ENCODE measurements at places on chromosomes 12 and 14. TPM values are rescaled to one million over a fixed set of nuclear protein-coding genes. Genes with fewer than 3 reads are reported as not detected.
A peak's percentile ranks its signal among the peaks of the same experiment; 100 is the strongest.

DNA sequence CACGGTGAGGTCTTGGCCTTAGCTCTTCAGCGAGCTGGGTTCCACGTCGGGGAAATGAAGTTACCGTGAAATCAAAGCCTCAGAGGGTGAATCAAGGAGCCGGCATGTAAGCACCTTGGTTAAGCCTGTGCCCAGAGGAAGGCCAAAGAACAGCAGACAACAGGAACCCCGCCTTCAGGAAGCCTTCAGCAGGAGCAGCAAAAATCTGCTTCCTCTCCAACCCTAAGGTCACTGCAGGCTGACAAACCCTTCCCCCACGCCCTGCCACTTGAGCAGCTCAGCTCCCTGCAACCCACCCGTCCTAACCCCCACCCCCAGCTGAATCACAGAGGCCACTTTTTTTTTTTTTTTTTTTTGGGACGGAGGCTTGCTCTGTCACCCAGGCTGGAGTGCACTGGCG is 72.9 kb upstream of the LTA4H start:
- H3K27me3 ChIP-seq, result no peaks in the 10 kb centered on the region
- peaks cover 27% of the 10 kb centered on the region for H3K4me1 ChIP-seq
- H3K27ac ChIP-seq, result peak overlapping the region; percentile 89
- H3K4me3 ChIP-seq, result peak overlapping the region; percentile 62

DNA sequence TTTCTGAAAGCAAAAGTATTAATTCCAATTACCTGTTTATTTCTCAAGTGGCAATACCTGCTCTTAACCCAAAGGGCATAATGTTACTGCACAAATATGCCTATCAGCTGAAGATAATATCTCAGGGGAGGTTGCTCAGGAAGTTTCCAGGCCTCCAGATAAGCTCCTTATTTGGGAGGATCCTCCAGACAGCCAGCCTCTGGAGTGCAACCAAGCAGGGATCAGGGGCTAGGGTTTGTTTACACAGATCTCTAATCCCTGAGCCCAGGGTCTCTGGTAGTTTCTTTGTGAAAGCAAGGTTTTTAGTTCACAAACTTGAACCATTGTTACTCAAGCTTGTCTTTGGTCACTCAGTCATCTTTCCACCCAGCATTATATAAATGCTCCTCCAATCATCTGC is 124.4 kb downstream of the SLC38A4 start:
- no peaks in the 10 kb centered on the region for H3K4me1 ChIP-seq
- no peaks in the 10 kb centered on the region for H3K36me3 ChIP-seq
- peaks cover 3% of the 10 kb centered on the region for H3K27me3 ChIP-seq
- no peak overlapping the region for H3K4me3 ChIP-seq

- no peak overlapping the region for H3K27ac ChIP-seq
- DNase-seq, result no peak
- peaks cover 9% of the 10 kb centered on the region for H3K4me1 ChIP-seq
- H3K4me3 ChIP-seq, result peak overlapping the region; percentile 26
Measured at GRCh38 chr12:116164250-116165035, 113.0 kb downstream of the MED13L start.

- peak; percentile 26 for DNase-seq
- peaks cover 81% of the 10 kb centered on the region for H3K4me1 ChIP-seq
- H3K27me3 ChIP-seq, result no peaks in the 10 kb centered on the region
- H3K4me3 ChIP-seq, result peak overlapping the region; percentile 94
Measured at GRCh38 chr12:26938701-26939062, 412 bp downstream of the FGFR1OP2 start.

DNA sequence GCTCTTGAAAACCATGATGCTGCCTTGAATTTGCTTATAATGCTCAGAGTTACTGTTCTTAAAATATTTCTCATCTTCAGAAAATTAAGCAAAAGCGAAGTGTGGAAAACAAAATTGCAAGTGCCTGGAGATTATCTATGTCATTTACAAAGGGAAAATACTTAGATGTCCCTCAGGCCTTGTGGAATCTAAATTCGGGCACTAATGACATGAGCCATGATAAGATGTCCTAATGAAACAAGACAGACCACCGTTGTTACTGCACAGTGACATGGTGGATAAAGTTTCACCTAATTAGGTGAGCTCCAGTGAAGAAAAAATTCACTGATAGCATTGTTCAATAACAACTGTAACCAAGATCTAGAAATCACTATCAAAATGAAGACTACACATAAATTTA is 30.4 kb downstream of the PPP1R13B start:
- H3K36me3 ChIP-seq, result no peaks in the 10 kb centered on the region
- peaks cover 44% of the 10 kb centered on the region for H3K4me1 ChIP-seq
- H3K4me3 ChIP-seq, result no peak overlapping the region
- H3K27me3 ChIP-seq, result no peaks in the 10 kb centered on the region

DNA sequence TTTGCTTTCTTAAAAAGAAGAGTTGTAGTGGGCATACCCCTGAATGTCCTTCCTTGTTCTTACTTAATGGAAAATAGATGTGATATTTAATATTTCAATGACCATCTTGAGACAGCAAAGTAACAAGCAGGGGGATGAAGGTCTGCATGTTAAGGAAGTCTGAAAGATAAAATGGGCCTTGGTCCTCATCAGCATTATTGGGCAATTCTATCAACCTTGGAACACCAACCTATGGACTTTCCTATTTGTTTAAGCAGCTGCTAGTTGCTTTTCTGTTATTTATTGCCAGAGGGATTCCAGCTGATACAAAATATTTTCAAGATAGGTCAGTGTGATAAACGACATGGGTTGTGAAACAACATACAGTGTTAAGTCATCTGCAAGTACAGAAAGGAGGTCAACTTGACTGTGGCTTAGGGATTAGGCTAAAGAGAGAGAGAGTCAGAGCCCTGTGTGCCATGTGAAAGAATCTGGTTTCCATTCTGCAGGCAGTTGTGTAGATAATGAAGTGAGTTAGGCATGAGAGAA is 16.4 kb upstream of the A2M start:
- no peak overlapping the region for H3K4me3 ChIP-seq
- DNase-seq, result no peak
- H3K27me3 ChIP-seq, result no peaks in the 10 kb centered on the region
- H3K4me1 ChIP-seq, result no peaks in the 10 kb centered on the region

DNA sequence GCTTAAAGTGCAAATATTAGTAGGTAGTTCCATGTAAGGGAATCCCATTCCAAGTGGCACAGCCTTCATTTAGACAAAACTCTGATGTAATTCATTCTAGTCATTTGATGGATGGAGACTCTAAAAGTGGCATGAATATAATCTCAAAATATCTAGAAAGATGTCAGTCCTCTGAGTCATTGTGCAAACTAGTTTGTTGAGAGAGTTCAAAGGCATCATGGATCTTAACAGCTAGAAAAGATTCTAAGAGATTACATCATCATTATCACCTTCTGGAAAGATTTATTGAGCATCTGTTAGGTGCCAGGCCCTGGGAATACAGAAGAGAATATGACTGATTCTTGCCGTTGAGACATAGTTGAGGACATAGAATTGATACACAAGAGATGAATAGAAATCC is 30.7 kb downstream of the CRADD start:
- H3K27ac ChIP-seq, result no peak overlapping the region
- H3K4me3 ChIP-seq, result no peak overlapping the region
- no peak for DNase-seq
- peaks cover 3% of the 10 kb centered on the region for H3K4me1 ChIP-seq
- no peaks in the 10 kb centered on the region for H3K27me3 ChIP-seq

GRCh38 chr12:47052274-47052673 is 27.1 kb upstream of the PCED1B start:
- H3K4me3 ChIP-seq, result no peak overlapping the region
- H3K27ac ChIP-seq, result no peak overlapping the region
- no peaks in the 10 kb centered on the region for H3K27me3 ChIP-seq
- no peak for DNase-seq

DNA sequence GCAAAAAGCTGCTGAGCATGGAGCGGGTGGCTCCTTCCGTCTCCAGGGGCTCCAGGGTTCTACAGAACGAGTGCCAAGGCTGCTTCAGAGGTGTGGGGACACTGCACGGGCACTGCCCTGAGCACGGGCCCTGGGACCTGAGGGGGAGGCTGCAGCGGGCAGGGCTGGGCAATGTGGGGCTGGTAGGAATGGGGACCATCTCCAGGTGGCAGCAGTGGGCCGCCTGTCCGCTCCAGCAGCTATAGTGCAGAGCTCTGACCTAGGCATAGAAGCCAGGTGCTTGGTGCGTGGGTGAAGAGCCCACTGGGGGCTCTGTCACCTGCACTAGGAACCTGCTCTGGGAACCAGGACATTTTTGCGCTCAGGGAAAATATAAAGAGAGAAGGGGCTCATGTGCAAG is 22.3 kb downstream of the HDAC7 start:
- H3K27ac ChIP-seq, result peak overlapping the region; percentile 94
- H3K4me3 ChIP-seq, result peak overlapping the region; percentile 44
- no peaks in the 10 kb centered on the region for H3K27me3 ChIP-seq
- peak; percentile 53 for DNase-seq
- H3K36me3 ChIP-seq, result peaks cover 48% of the 10 kb centered on the region

- no peak for DNase-seq
- no peaks in the 10 kb centered on the region for H3K36me3 ChIP-seq
- H3K4me3 ChIP-seq, result no peak overlapping the region
- no peaks in the 10 kb centered on the region for H3K27me3 ChIP-seq
- H3K27ac ChIP-seq, result no peak overlapping the region
Measured at GRCh38 chr14:44701563-44702263, 194.6 kb upstream of the FSCB start.

- H3K36me3 ChIP-seq, result no peaks in the 10 kb centered on the region
- H3K4me1 ChIP-seq, result no peaks in the 10 kb centered on the region
- H3K4me3 ChIP-seq, result no peak overlapping the region
Measured at GRCh38 chr12:130041983-130042812, 120.1 kb upstream of the FZD10 start.

GRCh38 chr12:47616440-47616839 is 89.4 kb downstream of the RPAP3 start:
- no peak for DNase-seq
- H3K36me3 ChIP-seq, result peaks cover 37% of the 10 kb centered on the region
- no peaks in the 10 kb centered on the region for H3K4me1 ChIP-seq
- H3K4me3 ChIP-seq, result no peak overlapping the region

- H3K4me1 ChIP-seq, result no peaks in the 10 kb centered on the region
- no peaks in the 10 kb centered on the region for H3K27me3 ChIP-seq
- H3K36me3 ChIP-seq, result peaks cover 17% of the 10 kb centered on the region
- no peak overlapping the region for H3K4me3 ChIP-seq
Measured at GRCh38 chr12:123656392-123656791, 14.5 kb upstream of the TCTN2 start.

DNA sequence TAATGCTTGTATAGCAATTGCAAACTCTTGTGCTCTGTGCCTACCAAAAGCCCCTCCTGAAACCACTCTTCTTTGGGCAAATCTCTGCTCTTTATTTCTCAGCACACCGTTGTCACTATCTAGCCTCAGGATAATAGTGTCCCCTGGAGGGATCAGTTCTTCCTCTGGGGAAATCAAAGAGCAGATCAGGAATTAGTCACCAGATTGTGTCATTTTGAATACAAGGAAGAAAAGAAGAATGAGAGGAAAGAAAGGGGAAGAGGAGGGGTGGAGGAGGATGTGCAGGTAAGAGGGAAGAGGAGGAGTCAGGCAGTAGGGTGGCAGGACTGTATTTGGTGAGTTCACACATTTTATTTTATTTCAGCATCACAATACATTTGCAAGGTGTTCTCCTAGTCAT is 256.4 kb downstream of the GRIN2B start:
- H3K27ac ChIP-seq, result no peak overlapping the region
- H3K27me3 ChIP-seq, result peaks cover 14% of the 10 kb centered on the region
- no peaks in the 10 kb centered on the region for H3K36me3 ChIP-seq

The SAMD15 gene
- not detected for total RNA-seq

The ZDHHC22 gene
- total RNA-seq, result not detected

The FGF6 gene
- not detected for total RNA-seq

The PTHLH gene
- total RNA-seq, result not detected

The GXYLT1 gene
- 10.8 TPM for total RNA-seq

The INHBC gene
- total RNA-seq, result 0.19 TPM

The ANAPC7 gene
- 84.0 TPM for total RNA-seq

The ADAMTS20 gene
- total RNA-seq, result not detected

The NRXN3 gene
- total RNA-seq, result not detected

The KRT85 gene
- not detected for total RNA-seq
